Jurkat, Clone E6-1 (cell line): ENCODE measurements at places on chromosomes 5 and 9.

DNA sequence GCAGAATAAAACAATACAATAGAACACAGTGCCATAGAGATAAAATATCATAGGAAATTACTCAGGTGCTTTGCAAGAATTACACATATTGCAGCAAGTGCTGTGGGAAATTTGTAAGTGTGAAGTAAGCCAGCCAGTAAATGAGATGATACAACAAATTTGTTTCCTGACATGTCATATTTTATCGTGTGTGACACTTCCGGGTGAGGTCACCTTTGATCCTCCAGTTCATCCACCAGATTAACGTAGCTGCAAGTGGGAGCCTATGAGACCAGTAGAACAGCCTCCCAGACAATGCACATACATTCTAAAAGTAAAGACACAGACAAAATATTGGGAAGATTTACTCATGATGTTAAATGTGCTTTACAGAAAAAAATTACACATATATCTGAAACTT, 72.2 kb downstream of the PRDM9 start:
- no peak for DNase-seq

- DNase-seq: no peak
Observed at GRCh38 chr9:113547501-113547900, 84.0 kb downstream of the RGS3 start.

GRCh38 chr5:131198625-131199024, 27.9 kb downstream of the LYRM7 start:
- DNase-seq: no peak

- no peak for DNase-seq
Observed at GRCh38 chr5:108560166-108560565, 178.3 kb upstream of the FBXL17 start.

GRCh38 chr9:130029223-130029973, 13.6 kb downstream of the FNBP1 start:
- DNase-seq: no peak

- no peak for DNase-seq
Observed at GRCh38 chr5:169081000-169081724, 219.8 kb downstream of the SLIT3 start.

DNA sequence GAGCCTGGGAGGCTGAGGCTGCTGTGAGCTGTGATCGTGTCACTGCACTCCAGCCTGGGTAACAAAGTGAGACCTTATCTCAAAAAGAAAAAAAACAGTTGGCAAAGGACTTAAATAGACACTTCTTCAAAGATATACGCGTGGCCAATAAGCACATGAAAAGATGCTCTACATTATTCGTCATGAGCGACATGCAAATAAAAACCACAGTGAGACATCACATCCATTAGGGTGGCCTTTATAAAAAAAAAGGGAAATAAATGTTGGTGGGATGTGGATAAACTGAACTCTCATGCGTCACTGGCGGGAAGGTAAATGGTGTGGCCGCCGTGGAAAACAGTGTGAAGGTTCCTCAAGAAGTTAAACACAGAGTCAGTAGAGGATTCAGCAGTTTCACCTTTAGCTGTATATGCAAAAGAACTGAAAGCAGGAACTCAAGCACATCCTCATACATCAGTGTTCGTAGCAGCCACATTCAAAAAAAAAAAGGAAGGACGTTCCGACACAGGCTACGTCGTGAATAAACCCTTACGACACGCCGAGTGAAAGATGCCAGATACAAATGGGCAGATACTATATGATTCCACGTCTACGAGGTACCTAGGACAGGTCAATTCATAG, 24.5 kb upstream of the NRARP start:
- no peak for DNase-seq

GRCh38 chr9:83535736-83536135, 2.5 kb downstream of the FRMD3 start:
- DNase-seq: no peak

DNA sequence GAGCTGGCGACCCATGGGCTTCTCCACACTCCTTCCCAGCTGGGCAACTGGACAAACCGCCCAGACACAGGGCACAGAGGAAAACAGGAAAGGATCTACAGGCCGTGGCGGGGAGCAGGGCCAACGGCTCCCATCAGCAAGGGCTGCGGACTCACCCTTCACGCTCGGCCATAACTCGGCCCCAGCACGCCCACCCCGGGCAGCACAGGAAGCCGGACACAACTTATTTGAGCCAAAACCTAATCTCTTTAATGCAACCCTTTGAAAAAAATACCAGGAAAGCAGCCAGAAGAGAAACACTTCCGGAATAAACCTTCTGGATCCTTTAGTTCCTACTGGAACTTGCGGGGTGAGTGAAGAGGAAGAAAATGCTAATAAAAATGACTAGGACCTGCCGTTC, 59.9 kb downstream of the VAV2 start:
- no peak for DNase-seq

GRCh38 chr9:118896324-118897000, 472.8 kb downstream of the BRINP1 start:
- no peak for DNase-seq

DNA sequence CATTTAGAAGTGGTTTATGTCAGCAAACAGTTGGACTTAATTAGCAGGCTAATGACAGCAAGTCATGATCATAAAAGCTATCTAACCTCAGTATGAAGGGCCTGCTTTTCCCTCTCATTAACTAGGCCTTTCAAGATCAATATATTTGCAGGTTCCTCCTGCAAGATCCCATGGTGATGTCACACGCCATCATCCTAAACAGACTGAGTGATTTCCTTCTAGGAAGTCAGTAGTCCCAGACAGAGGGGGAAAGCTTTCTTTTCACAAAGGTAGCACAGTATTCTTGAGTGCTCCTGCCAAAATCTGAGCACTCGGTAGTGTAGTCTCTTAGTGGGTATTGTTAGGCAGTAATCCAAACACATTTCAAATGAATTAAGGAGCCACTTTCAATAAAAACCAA, 52.5 kb downstream of the UIMC1 start:
- no peak for DNase-seq

DNA sequence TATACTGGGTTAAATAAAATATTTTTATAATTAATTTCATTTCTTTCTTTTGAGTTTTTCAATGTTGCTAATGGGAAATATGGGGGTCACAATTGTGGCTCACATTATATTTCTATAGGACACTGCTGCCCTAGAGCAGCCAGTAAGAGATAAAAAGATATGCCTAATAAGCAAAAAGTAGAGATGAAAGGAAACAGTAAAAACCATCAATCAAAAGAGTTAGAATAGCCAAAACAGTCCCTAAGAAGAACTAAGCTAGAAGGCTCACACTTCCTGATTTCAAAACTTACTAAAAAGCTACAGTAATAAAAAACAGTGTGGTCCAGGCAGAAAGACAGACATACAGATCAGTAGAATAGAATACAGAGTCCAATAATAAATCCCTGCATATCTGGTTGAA, 104.4 kb downstream of the FANCC start:
- DNase-seq: no peak

GRCh38 chr5:128973244-128973643, 8.0 kb downstream of the SLC27A6 start:
- no peak for DNase-seq

GRCh38 chr9:89605465-89606048, 745 bp downstream of the GADD45G start:
- no peak for DNase-seq

- DNase-seq: no peak
Observed at GRCh38 chr5:7388553-7388952, 7.4 kb upstream of the ADCY2 start.

GRCh38 chr9:84567805-84568204, 101.7 kb upstream of the NTRK2 start:
- DNase-seq: no peak
